Left renal cortex interstitium (tissue), 4 donors: ENCODE measurements at places on chromosomes 3 and 15. TPM values are rescaled to one million over a fixed set of nuclear protein-coding genes. Genes with fewer than 3 reads are reported as not detected.

DNA sequence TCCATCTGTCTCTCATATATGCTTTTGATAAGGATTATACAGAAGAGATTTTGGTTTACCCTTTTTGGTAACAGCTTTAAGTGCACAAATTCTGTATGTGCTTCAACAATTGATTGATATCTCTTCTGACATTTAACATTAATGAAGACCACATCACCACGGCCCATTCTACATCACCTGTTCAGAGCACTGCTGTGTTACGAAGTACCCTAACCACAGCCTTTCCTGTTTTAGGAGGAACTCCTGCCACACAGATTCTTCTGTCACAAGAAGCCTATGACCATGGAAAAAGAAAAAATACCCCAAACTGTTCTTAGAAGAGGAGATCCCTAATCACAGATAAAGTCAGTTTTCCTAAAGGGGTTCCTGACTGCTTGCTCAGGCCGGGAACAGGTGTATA is 170.1 kb downstream of the NSUN3 start:
- DNase-seq, result no peak

- DNase-seq, result no peak
Observed at GRCh38 chr3:181921220-181921619, 209.5 kb downstream of the SOX2 start.

DNA sequence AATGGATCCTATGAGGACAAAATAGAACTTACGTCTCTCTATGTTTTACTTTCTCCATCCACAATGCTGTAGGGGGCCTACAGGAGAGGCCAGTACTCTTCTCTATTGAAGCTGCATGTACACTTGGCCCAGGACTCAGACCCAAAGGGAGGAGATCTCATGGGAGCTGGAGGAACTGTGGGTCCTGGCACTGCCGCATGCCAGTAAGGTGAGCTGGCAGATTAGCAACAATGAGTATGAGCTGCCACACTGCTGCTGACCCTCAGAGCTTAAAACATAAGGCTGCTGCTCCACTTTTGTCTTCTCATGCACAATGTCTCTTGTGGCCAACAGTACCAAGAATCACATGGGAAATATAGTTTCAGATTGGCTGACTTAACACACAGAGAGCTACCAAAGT is 57.8 kb upstream of the TBC1D5 start:
- no peak for DNase-seq

DNA sequence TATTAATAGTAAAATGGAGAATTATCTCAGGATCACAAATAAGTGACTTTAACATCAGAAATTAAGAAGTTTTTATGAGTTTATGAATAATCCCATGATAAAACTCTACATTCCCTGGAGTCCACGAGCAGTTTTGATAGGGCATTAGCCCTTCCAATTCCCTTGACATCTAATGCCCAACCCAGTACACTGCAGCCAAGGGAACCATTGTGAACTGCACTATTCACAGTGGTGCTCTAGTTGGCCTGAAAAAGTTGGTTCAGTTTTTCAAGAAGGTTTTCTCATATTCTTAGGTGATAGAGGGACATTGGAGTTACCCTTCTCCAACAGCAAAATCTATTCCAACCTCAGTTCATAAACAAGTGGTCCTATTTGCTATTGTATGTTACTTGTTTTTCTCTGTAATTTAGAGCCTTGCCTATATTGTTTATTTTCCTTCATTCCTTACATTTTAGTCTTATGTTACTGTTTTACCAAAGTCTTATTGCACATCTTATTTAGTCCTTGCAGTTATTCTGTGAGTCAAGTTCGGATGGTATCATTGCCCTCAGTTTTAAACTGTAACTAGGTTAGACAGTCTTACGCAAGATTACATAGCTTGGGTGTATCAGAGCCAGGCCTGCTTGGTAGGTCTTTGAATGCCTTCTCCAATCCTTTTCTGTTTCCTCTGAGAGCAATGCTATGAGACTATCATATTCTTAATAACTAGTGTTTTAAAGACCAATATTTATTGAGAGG is 57.9 kb upstream of the SAMMSON start:
- DNase-seq, result no peak

DNA sequence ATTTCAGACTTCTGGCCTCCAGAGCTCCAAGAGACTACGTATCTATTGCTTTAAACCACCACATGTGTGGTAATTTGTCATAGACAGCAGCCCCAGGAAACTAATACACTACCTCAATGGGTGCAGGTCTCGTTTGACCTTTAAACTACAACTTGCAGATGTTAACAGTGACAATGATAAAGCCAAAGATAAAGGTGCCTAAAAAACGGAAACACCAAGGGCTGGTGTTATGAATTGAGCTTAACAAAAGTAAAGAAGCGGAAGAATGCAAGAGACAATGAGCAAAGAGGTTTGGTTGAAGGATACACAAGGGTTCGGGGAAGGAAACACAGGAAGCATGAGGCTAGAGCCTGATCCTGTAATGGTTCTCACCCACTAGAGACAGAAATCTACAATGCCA is 50.8 kb downstream of the RFTN1 start:
- no peak for DNase-seq

GRCh38 chr3:189567766-189568420 is 63.3 kb upstream of the TP63 start:
- DNase-seq, result peak; percentile 21

DNA sequence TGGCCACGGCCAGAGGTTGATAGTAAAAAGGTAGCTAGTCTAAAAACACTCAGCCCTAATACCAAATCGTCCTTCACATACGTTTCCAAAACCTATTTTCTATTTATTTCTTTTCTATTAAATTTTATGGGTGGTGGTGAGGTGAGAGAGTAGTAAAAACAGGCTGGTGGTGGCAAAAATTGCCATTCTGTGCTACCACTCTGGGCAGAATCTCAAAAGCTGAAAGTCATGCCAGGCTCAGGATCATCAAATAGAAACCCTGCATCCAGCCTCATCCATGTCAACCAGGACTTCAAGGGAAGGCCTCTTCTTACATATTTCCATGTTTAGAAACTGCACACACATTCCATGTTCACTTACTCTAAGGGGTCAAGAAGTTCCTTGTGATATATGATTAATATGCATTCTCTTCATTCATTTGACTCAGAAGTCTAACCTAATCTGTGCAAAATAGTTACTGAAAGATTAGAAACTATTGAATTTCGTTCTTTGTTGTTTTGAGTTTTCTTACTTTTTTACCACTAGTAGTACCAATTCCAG is 153.1 kb downstream of the TNIK start:
- DNase-seq, result no peak

- DNase-seq, result no peak
Observed at GRCh38 chr3:126679831-126680666, 24.0 kb upstream of the CHCHD6 start.

DNA sequence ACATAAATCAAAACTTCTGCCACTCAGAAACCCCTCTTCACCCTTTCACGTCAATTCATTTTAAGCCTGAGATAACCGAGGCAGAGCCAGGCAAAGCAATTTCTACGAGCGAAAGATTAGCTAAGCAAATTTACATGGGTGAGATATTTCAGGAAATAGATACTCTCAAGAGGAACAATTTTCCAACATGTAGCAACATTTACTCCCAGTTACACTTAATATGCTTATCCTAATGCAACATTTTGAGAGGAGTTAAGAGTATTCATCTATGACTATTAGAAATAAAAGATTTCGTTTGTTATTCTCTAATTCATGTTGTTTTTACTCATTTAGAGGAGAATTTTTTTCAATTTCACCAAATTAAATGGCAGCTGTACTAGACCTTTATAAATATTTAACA is 837 bp downstream of the TMC3 start:
- DNase-seq, result no peak

DNA sequence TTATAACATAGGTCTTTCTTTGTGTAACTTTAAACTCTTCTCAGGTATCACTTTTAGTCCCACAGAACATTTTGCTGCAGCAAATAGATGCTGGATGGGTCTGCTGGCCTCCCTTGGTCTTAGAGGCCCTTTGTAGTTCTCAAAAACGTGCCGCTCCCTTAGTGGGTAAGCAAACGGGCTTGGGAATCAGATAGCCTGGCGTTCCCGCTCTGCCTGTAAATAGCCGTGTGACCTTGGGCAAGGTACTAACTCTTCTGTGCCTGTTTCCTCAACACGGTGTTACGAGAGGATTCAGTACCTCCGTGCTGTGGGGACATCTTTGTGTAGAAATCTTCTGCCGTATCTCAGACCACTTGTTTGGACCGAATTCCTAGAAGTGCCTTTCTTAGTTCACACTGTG is 64.4 kb downstream of the DNAJB8 start:
- DNase-seq, result no peak

DNA sequence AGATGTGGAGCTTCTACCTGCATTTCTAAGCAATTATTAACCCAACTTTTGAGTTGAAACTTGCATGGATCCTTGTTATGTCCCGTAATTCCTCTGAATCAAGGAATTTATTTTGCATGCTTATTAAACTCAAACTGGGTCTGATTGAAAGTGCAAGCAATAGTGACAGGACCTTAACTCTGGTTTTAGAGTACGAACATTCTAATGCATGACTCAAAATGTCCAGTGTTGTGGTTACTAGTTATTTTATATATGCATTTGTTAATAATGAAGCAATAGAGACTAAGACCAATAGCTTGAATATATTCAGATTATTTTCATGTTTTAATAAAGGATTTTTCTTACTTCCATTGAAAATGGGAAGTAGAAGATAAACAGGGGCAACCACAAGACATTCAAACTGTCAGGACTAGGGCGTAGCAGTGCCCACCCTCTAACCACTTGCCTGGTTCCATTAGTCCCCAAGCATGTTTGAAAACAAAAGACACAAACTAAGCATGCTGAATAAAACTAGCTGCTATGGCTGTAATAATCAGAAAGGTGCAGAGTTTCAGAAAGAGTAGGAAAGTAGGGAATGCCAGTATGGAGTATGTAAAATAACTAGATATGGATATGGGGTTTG is 28.1 kb downstream of the OIP5 start:
- no peak for DNase-seq

DNA sequence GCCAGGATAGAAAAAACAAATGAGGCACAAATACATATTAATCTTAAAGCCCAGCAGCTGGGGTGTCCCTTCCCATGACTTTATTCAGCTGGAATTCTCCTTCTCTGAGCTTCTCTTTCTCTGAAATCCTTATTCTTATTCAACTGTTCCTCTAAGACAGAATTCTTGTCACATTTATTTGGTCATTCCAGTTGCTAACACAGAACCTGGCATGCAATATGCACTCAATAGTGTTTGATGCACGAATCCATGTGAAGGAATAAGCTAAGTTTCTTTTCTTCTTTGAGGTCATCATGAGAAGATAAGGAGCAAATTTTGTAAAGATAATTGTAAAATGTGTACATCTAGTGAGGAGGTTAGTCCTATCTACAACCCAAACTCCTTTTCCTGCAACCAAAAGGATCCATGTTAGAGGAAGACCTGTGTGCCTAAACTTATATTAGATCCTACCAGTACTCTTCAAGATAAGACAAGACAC is 154.2 kb upstream of the KCNMB2 start:
- no peak for DNase-seq

- DNase-seq, result no peak
Observed at GRCh38 chr3:100097919-100098783, 16.1 kb downstream of the FILIP1L start.

DNA sequence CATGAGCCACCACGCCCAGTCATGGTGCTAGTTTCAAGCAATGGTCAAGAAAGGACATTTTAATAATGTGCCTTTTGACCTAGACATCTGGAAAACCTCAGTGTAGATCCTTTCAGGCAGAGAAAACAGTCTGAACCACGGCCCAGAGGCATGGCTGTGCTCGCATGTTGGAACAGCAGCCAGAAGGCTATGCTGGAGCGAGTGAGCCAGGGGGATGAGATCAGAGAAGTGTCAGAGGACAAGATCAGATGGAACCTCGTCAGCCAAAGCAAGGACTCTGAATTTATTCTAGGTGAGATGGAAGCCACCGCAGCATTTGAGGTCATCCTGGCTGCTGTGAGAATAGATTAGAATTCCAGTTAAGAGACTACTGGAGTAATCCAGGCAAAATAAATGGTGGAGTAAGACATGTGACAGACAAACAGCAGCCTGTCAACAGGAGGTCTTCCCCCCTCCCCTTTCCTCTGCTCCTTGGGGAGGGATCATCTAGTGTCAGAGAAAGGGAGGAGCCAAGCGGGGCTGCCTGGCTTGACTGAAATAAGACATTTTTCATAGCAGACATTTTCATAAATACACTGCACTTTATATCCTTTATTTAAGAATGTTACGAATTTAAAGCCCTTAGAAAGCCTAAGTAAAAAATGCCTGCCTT is 40.4 kb upstream of the ACKR4 start:
- no peak for DNase-seq

DNA sequence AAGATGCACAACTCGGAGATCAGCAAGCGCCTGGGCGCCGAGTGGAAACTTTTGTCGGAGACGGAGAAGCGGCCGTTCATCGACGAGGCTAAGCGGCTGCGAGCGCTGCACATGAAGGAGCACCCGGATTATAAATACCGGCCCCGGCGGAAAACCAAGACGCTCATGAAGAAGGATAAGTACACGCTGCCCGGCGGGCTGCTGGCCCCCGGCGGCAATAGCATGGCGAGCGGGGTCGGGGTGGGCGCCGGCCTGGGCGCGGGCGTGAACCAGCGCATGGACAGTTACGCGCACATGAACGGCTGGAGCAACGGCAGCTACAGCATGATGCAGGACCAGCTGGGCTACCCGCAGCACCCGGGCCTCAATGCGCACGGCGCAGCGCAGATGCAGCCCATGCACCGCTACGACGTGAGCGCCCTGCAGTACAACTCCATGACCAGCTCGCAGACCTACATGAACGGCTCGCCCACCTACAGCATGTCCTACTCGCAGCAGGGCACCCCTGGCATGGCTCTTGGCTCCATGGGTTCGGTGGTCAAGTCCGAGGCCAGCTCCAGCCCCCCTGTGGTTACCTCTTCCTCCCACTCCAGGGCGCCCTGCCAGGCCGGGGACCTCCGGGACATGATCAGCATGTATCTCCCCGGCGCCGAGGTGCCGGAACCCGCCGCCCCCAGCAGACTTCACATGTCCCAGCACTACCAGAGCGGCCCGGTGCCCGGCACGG is 991 bp downstream of the SOX2 start:
- DNase-seq, result no peak

GRCh38 chr15:85755942-85756341 is 38.8 kb downstream of the KLHL25 start:
- DNase-seq, result no peak

GRCh38 chr3:10459954-10460754 is 45.2 kb downstream of the ATP2B2 start:
- DNase-seq, result peak; percentile 78

GRCh38 chr3:71873093-71873611 is 88.2 kb upstream of the PROK2 start:
- DNase-seq, result no peak

GRCh38 chr15:73361337-73361736 is 7.4 kb downstream of the HCN4 start:
- no peak for DNase-seq

KCNMB2 gene
- 32.0 TPM for polyA plus RNA-seq

MRPL46 gene
- 34.3 TPM for polyA plus RNA-seq

GNAT1 gene
- not detected for polyA plus RNA-seq

NR2E3 gene
- polyA plus RNA-seq, result 0.32 TPM

ITIH1 gene
- polyA plus RNA-seq, result 7.6 TPM

CCNB2 gene
- 37.7 TPM for polyA plus RNA-seq
